T-cell (primary cell): ENCODE measurements at places on chromosomes 13 and 19.

DNA sequence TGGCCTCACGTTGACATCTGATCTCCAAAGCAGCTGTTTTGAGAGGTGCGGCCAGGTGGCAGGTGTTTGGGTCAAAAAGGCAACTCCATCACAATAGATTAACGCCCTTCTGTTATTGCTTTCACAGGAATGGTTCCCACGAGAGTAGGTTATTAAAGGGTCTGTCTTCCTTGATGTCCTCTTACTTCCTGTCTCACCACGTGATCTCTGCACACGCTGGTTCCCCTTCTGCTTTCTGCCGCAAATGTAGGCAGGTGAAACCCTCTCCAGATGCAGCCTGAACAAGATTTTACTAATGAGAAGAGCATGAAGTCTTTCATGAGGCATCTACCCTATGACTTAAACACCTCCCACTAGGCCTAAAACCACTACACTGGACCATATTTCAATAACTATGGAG is 22.8 kb upstream of the ZNF564 start:
- DNase-seq, result no peak

- DNase-seq, result no peak
These were observed 216.7 kb downstream of the ATP8A2 start for GRCh38 chr13:25588336-25589060.

DNA sequence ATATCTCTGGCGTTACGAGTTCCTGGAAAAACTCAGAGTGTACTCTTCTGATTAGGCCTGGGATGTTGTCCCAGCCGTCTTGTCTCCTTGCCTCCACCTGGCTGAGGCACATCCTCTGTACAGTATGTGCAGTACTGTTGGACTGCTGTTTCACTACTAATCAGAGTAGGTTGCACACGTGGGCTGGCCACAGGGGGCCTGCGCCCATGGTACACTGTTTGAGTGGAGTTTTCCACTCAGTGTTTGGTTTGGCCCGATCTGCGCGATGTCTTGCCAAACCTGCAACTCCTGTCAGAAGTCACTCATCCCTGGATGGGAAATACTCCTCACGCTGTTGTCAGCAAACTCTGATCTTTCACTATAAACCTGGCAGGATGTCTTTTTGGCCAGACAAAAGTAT is 189.6 kb upstream of the CSNK1A1L start:
- no peak for DNase-seq

DNA sequence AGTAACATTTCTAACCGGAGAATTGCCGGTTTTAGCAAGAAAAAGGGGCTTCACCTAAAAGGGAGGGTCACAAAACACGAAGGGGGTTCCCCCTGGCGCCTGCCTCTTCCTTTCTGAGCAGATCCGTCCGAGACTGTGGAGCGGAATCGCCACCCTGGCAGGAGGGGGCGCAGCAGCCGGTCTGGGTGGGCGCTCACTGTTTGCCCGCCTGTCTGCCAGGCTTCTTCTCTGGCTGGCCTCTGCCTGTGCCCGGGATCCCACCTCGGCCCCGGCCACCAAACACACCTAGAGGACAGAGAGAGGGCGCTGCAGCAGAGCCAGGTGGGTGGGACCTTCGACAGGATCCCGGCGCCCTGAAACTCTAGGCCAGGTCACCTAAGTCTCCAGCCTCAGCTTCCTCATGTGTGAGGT is 15.6 kb downstream of the LSM4 start:
- DNase-seq, result no peak

DNA sequence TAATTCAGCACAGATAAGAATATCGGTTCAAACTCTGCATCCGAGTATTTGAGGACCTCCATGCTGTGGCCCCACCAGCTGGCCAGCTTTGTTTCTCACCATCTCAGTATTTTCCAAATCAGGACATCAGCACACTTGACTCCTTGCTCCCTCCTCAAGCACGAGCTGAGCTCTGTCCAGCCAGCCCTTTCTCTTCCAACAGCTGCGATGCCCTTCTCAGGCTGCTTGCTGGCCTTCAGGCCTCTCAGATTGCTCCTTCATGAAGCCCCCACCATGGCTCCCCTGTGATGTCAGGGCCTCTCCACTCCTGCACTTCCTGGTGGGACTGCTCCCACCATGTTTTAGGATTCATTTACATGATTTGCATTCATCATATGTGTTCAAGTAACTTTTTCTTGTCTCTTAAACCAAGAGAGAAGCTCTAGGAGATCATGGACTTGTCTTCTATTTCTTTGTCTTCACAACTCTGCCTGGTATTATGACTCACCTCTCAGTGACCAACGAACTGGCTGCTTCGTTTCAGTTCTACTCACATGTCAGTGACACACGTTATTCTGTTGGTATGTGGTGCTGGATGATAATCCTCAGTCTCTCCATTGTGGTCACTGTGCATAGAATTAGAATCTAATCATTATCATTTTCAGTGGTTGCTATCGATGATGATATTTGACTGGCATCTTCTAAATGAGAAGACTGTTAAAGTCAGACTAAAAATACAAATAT is 471.7 kb downstream of the EFNB2 start:
- DNase-seq, result no peak

- DNase-seq, result no peak
These were observed 97.2 kb downstream of the WTIP start for GRCh38 chr19:34578751-34579150.

- DNase-seq, result no peak
These were observed 4.9 kb downstream of the PCDH20 start for GRCh38 chr13:61410669-61411297.

DNA sequence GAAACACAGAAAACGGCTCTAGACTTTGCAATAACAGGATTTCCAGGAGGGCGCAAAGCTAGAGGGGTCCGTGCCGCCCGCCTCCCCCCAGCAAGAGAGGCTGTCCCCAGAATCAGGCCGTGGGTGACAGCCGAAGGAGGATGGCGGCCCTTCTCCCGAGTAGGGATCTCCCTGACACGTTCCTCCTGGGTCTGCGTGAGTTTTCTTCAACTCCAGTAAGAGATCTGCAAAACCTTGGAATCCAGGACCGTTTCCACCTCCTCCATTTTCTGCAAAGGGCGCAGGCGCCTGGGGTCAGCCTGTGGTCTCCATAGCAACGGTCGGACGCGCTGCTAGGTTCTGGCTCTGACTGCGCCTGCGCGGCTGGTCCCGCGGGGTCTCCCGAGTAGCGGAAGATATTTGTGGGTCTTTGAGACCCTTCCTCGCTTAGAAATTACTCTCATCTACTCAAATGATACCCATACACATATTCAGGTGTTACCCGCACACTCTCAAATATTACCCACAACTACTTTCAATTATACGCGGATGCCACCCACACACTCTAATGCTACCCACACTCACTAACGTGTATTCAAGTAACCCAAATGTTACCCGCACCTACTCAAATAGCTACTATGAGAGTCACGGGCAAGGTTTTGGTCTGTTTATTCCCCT is 2.1 kb downstream of the PNMA8C start:
- DNase-seq, result no peak
